ENCODE measurements at places on chromosomes 7 and 10. TPM values are rescaled to one million over a fixed set of nuclear protein-coding genes. Genes with fewer than 3 reads are reported as not detected.

The MYOZ1 gene
- 0.74 TPM for total RNA-seq

The SP8 gene
- total RNA-seq, result not detected

The UMAD1 gene
- 9.2 TPM for total RNA-seq

The TDRD1 gene
- total RNA-seq, result 0.07 TPM

GRCh38 chr7:32762925-32763293 is 128.7 kb downstream of the KBTBD2 start:
- H3K27ac ChIP-seq, result no peak overlapping the region
- DNase-seq, result no peak
- no peaks in the 10 kb centered on the region for H3K27me3 ChIP-seq
- no peaks in the 10 kb centered on the region for H3K36me3 ChIP-seq

DNA sequence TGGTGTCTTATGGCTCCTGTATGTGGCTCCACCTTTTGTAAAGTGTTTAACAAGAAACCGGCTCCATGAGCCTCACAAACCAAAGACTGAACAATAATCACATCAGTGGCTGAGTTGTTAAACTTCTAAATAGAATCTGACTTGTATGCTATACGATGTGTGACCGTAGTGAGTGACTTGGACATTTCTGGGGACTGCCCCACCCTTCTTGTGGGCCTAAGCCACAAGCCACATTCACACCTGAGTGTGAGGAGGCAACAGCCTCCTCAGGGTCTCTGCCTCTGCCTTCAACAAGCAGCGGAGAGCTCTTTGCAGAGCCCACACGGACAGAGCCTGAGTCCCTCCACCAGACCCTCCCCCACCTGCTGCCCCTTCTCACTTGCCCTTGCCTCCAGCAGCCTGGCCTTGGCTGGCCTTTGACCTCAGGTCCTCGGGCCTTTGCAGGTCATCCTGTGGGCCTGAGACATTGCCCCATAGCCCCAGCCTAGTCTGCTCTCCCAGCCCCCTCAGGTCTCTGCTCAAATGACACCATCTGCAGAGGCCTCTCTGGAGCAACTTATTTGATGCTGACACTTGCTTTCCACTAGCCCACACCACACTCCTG is 156.8 kb upstream of the TNS3 start:
- H3K4me1 ChIP-seq, result no peaks in the 10 kb centered on the region
- no peaks in the 10 kb centered on the region for H3K36me3 ChIP-seq

GRCh38 chr7:41222746-41223145 is 480.1 kb downstream of the INHBA start:
- DNase-seq, result no peak
- no peak overlapping the region for H3K27ac ChIP-seq
- no peaks in the 10 kb centered on the region for H3K4me1 ChIP-seq
- H3K36me3 ChIP-seq, result no peaks in the 10 kb centered on the region

GRCh38 chr10:123648595-123648994 is 17.6 kb upstream of the GPR26 start:
- no peak overlapping the region for H3K27ac ChIP-seq
- H3K4me3 ChIP-seq, result no peak overlapping the region
- H3K4me1 ChIP-seq, result no peaks in the 10 kb centered on the region
- DNase-seq, result no peak
- no peaks in the 10 kb centered on the region for H3K36me3 ChIP-seq

DNA sequence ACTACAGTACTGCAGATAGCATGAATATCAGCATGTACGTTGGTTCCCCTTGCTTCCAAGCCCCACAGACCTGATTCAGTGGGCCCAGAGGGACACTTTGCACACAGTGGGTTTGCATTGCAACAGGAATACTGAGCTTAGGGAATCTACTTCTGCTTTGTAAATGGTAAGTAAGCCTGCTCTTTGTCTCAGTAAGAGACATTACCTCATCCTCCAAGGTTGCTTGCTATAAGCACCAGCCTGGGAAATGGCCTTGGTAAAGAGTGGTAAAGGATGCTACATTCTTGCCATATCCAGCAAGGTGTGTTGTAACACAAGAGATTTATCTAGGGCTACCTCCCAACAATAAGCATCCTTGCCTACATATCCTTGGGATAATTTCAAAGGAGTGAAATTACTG is 730.5 kb downstream of the INHBA start:
- H3K4me1 ChIP-seq, result no peaks in the 10 kb centered on the region
- no peaks in the 10 kb centered on the region for H3K36me3 ChIP-seq
- no peak for DNase-seq

DNA sequence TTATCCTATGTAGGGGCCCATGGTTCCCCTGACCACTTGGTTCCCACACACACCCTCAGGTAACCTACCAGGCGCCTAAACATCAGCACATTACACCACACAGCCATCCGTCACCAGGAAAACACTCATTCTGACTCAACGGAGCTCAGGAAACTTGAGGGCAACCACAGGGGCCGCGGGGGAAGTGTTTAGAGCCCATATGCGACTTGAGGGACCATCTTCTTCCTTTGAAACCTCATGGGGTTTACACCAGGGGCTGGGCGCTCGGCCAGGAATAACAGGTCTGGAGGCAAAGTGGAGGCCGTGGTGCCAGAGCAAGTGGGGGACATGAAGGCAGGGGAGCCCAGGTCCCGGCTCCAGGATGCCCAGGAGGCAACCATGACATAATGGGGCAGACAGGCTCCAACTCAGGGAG is 1.5 kb downstream of the STX1A start:
- peaks cover 10% of the 10 kb centered on the region for H3K4me1 ChIP-seq
- H3K4me3 ChIP-seq, result no peak overlapping the region
- no peak overlapping the region for H3K27ac ChIP-seq
- H3K27me3 ChIP-seq, result no peaks in the 10 kb centered on the region
- DNase-seq, result no peak

DNA sequence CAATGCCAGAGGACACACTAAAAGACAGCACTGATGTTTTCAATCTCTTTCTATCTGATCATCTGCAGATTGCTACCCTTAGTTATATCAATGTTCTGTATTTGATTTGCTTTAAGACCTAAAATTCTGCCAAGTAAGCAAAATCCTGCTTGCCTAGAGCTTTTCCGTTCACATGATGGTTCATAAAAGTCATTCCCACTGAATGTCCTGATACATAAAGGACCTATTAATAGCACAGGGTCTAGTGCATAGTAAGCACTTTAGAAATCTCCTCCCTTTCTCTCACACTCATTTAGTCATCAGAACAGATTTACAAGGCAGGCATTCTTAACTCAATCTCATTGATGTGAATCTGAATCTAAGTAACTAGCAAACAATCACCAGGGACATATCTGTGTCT is 68.8 kb downstream of the PCGF5 start:
- H3K4me1 ChIP-seq, result no peaks in the 10 kb centered on the region
- H3K27me3 ChIP-seq, result no peaks in the 10 kb centered on the region
- H3K36me3 ChIP-seq, result no peaks in the 10 kb centered on the region
- H3K4me3 ChIP-seq, result no peak overlapping the region
- no peak overlapping the region for H3K27ac ChIP-seq
- DNase-seq, result no peak

DNA sequence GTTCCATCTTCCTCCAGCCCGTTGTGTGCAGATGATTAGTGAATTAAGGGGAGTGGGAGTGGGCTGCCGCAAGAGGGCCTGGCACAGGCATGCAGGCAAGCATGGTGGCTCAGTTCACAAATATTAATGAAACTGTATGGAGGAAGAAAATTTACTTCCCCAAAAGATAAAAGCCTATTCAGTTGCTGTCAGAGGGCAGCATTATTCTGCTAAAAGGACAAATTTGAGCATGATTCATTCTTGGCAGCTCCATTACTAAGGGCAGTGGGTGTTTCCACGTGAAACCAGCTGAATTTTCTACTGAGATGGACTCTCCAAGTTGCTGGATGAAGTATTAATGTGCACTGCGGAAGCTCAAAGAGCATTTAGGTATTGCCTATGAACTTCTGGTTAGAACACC is 90.9 kb upstream of the WDR11 start:
- H3K4me1 ChIP-seq, result no peaks in the 10 kb centered on the region
- no peak overlapping the region for H3K27ac ChIP-seq
- no peak overlapping the region for H3K4me3 ChIP-seq
- H3K27me3 ChIP-seq, result no peaks in the 10 kb centered on the region
- DNase-seq, result no peak

GRCh38 chr7:56157238-56157790 is 41.1 kb upstream of the NUPR2 start:
- no peak overlapping the region for H3K27ac ChIP-seq
- no peaks in the 10 kb centered on the region for H3K27me3 ChIP-seq
- no peak overlapping the region for H3K4me3 ChIP-seq
- H3K36me3 ChIP-seq, result no peaks in the 10 kb centered on the region

DNA sequence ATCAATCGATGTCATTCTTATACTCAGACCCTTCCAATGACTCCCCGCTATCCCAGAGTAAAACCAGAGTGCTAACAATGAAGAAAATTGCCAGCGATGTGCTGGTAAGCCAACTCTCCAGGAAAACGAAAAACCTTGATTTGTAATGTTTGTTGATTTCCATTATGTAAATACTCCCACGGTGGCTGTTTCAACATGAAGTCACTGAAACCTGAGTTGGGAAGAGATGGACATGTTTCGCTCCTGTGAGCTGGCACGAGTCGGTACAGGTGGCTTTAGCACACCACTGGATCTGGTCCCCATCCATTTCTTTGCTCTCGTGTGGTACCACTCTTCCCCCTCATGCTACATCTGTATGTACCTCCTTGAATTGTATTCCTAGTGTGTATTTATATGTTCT is 52.9 kb downstream of the AP3M1 start:
- peaks cover 11% of the 10 kb centered on the region for H3K36me3 ChIP-seq
- peak overlapping the region; percentile 0 for H3K27ac ChIP-seq
- H3K27me3 ChIP-seq, result no peaks in the 10 kb centered on the region
- peak; percentile 59 for DNase-seq
- no peak overlapping the region for H3K4me3 ChIP-seq
- H3K4me1 ChIP-seq, result no peaks in the 10 kb centered on the region

DNA sequence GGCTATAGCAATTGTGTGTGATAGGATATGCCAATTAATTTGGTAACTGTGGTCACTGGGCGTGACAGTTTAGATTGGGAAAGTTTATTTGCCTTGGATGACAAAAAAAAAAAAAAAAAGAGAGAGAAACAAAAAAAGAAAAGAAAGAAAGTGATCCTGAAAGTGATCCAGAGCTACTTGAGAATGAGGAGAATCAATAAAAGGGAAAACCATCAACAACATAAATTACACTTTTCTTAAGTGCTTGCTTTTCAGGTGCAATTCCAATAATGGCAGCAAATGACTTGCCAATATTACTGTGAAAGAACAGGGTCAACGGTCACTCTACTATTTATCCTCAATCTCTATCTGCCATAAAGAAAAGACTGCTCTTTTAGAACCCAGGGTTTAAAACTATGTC is 191.8 kb upstream of the SEMA3C start:
- H3K27ac ChIP-seq, result no peak overlapping the region
- H3K4me3 ChIP-seq, result no peak overlapping the region
- H3K4me1 ChIP-seq, result no peaks in the 10 kb centered on the region
- H3K27me3 ChIP-seq, result no peaks in the 10 kb centered on the region
- DNase-seq, result no peak
- no peaks in the 10 kb centered on the region for H3K36me3 ChIP-seq

DNA sequence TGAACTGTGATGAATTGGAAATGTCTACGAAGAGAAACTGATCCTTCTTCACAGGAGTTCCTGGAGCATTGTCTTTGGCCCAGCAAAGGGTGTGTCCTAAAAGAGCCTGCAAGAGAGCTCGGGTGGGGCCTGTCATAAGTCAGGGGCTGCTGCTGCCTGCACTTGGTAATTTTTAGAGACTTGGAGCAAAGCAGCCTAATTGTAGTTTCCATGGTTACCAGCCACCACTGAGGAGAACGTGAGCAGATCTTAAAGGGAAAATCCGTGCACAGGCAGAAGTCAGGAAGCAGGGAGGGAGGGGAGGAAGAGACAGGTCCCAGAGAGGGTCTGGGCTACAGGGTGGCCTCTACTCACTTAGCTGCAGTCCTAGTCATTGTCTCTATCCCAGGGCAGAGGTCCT is 463.6 kb downstream of the PLXNA4 start:
- H3K36me3 ChIP-seq, result no peaks in the 10 kb centered on the region
- DNase-seq, result no peak
- no peaks in the 10 kb centered on the region for H3K4me1 ChIP-seq
- no peaks in the 10 kb centered on the region for H3K27me3 ChIP-seq
- H3K4me3 ChIP-seq, result no peak overlapping the region

DNA sequence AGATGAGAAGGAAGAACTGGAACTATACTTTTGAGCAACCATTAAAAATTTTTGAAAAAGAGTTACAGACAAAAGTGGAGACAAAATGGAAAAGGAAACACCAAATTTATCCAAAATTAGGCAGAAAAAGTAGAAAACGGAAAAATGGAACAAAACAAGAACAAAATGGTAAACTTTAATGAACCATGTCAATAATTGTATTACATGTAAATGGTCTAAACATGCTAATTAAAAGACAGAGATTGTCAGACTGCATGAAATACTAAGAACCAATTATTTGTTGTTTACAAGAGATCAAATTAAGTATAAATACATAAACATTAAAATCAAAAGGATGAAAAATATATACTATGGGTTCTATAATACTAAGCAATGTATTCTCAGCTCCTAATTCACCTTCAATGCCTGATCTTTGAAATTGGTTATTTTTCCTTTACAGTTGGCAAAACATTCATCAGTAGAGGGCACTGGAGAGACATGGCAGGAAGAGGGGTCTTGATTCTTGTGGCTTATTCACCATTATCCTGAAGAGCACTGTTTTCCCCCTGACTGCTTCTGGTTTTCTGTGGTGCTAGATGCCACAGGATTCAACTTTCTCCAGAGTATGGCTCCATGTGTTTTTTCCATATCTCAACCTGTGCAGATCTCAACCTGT is 124.9 kb downstream of the ELFN1 start:
- H3K36me3 ChIP-seq, result no peaks in the 10 kb centered on the region
- DNase-seq, result no peak
- H3K27ac ChIP-seq, result no peak overlapping the region
- H3K4me1 ChIP-seq, result no peaks in the 10 kb centered on the region
- no peak overlapping the region for H3K4me3 ChIP-seq

DNA sequence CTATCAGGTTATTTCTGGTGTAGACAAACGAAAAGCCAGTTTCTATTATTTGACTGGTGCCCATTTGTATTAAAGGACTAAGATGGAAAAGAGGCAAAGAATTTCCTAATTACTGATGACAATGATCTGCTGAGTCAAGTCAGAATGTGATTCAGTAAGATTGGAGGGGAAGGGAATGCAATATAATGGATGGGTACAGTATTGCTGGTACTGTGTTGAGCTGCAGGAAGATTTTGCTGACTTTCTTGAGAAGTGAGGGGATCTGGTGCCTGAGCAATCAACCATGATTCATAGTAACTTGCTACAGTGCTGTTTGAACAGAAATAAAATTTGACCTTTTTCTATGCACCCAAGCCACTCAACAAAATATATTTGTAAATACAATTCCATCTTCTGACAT is 139.1 kb upstream of the RHEB start:
- no peak overlapping the region for H3K4me3 ChIP-seq

Data from right lobe of liver (tissue), 6 donors.